NCI-H1417 treated with DMSO at 0.1 percent for 48 hours (cell line): ENCODE measurements at places on chromosomes 12 and 14.

DNA sequence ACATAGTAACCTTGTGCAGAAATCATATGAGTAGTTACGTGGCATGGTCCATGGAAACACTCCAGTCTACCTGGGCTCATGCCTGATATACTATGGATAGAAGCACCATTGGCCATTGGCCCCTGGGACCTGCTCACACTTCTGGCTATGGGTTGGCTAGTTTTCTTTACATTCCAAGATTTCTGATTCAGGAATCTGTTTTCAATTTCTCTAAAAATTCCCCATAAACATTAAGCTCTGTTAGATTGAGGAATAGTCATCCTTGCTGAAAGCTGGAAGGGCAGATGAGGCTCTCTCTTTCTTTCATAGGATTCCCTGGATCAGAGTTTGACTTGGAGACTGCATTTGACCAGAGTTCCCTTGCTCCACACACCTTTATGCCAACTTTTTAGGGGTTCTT lies 37.3 kb upstream of the RAP1B start:
- DNase-seq, result no peak

- no peak for DNase-seq
Measured at GRCh38 chr12:3230758-3231375, 153.7 kb downstream of the TSPAN9 start.

DNA sequence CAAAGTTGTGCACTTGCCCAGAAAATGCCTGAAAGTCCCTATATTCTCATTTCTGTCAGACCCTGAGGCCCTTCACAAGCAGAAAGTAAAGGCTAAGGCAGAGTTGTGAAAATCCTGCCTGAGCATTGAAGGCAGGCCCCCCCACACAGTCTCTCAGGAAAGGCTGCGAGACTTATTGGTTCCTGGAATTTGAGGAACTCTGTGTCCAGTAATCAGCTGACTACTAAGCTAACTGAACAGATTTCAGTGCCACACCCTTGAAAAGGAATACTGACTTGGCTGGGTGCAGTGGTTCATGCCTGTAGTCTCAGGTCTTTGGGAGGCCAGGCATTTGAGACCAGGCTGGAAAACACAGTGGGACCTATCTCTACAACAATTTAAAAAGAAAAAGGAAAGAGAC lies 21.1 kb upstream of the PPP2R5E start:
- DNase-seq, result no peak

- DNase-seq, result no peak
Measured at GRCh38 chr14:72552236-72552635, 341.7 kb downstream of the DPF3 start.

DNA sequence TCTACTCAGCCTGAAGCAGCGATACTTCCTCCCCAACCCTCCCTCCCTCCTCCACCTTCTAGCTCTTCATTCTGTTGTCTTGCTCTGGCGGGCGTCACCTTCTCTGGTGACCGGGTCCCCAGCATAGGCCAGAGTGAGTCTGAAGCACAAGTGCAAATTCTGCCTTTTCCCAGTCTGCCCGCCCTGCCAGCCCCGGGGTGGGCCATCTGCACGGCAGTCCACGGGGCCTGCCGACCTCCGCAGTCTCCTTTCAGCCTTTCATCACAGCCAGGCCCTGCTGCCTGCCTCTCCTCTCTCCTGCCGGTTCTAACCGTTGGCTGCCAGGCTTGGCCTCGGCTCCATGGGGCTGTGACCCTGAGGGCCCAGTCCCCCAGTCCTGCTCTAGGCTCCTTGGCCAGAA lies 58.7 kb downstream of the TESC start:
- DNase-seq, result no peak

DNA sequence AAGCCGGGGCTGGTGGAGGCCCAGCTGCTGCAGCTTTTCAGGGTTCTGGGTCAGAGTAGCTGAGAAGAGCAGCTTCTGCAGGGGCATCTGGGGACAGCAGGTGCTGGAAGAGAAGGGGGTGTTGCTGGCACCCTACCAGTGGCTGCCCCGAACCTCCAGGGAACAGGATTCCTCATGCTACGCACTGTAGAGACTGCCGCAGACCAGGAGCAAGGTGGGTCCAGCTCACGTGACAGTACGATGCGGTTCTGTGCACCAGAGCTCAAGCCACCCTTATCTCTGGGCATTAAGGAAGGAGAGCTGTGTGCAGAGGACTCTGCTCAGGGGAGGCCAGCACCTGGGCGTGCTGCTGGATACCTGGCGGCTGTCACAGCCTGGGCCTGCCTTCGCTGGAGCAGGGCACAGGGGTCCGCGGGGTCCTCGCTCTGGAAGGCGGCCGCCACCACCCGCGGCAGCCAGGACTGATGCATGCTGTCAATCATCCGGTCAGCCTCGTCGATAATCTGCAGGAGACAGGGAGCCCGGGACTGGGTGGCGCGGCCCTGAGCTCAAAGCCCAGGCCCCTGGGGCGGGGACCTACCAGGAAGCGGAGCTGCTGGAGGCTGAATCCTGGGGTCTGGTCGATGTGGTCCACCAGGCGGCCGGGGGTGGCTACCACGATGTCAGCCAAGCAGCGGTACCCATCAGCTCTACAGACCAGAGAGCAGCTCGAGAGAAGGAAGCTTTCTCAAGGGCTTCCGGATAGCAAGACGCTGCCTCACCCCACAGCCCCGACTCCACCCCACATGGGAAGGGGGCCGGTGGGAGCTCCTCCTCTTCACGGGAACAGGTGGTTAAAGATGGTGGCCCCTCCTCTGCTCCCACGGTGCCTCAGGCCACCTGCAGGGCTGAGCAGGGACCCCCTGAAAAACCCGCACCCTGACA lies 2.9 kb downstream of the DDX51 start:
- DNase-seq, result no peak

GRCh38 chr14:97036086-97036852 lies 239.1 kb downstream of the VRK1 start:
- no peak for DNase-seq

DNA sequence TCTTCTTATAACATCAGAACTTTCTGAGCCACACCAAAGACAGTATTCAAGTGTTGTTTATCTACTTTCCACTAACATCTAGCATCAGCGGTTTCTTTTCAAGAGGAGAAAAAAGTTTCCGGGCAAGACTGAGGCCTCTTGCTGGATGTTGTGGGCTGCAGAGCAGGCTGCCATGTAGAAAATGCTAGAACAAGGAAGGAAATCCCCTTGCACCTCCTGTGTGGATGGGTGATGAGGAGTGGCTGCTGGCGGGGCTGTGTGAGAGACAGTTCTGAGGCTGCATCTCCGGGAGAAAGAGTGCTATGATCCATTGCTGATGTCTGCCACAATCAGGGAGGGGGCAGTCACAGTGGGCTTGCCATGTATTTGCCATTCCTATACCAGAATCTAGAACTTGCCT lies 37.8 kb upstream of the PPP1CC start:
- DNase-seq, result no peak

DNA sequence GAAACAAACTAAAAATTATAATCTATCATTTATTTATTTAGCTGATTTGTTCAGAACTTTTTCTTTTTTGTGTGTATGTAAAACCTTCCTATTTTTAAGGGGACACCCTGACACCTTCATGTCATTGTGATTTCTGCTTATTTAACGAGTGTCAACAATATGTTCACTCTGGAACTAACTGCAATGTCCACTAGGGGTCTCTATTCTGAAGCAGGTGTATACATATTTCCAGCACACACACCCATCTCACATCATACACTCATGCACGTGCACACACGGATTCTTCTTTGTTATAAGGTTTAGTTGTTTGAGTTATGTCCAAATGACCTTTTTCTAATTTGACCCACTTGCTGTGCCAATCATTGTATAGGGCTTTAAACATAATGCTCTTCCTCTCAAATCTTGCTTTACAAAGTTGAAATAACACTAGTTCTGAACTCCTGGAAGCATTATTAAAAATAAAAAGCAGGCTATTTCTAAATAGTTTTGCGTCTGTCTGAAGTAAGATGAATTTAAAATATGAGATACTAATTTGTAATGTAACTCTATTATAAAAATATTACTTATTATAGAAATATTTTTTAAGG lies 15.5 kb downstream of the E2F7 start:
- DNase-seq, result peak; percentile 48

DNA sequence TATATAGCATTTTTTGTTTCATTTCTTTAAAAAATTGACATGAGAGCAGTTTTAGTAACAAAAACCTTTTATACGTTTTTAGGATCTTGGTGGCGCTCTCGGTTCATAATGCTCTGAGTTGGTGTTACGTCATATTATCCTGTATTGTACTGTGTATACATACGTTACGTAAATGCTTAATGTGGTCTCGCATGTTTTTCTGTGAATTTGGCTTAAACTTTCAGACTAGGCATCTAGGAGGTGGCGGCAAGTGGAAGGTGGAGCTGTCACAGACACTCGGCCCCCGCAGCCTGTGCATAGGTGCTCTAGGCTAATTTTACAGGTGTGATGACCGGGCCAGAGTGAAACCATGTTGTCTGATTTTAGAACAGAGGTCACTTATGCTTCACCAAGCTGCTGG lies 60.0 kb downstream of the PPP2R5C start:
- no peak for DNase-seq

GRCh38 chr14:34457186-34457585 lies 4.9 kb downstream of the SPTSSA start:
- no peak for DNase-seq
